Calu3 (cell line): ENCODE measurements at places on chromosomes 3 and 15. TPM values are rescaled to one million over a fixed set of nuclear protein-coding genes. Genes with fewer than 3 reads are reported as not detected.
A peak's percentile ranks its signal among the peaks of the same experiment; 100 is the strongest.

- no peak overlapping the region for H3K4me3 ChIP-seq
- peaks cover 33% of the 10 kb centered on the region for H3K4me1 ChIP-seq
- DNase-seq = no peak
These were observed 69.5 kb upstream of the XCR1 start for GRCh38 chr3:46096781-46097180.

- H3K4me1 ChIP-seq = peaks cover 66% of the 10 kb centered on the region
- peak overlapping the region; percentile 36 for H3K4me3 ChIP-seq
- peak overlapping the region; percentile 77 for H3K27ac ChIP-seq
These were observed 59.6 kb upstream of the TSC22D2 start for GRCh38 chr3:150348500-150348899.

DNA sequence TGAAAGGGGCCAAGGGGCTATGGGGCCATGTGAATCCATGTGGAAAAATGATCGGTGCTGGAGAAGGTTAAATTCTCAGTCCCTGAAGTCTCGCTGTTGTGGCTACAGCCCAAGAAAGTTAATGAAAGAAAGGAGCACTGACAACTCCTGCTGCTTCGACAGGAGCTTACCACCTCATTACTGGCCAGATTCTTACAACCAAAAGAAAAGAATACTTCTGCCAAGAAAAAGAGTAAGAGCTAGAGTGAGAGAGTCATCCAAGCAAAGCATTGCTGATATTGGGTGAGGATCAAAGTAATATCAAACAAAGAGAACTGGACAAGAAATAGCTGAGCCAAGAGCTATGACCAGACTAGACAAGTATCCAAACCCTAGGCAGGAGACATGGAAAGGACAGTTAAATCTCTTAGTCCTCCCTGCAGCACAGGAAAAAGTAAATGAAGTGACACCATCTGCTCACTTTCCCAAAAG lies 348.4 kb upstream of the PLSCR5 start:
- H3K27ac ChIP-seq = no peak overlapping the region
- no peak overlapping the region for H3K4me3 ChIP-seq
- no peaks in the 10 kb centered on the region for H3K4me1 ChIP-seq
- H3K36me3 ChIP-seq = no peaks in the 10 kb centered on the region
- DNase-seq = no peak

Gene CYP11A1
- total RNA-seq = not detected in 2 replicates

DNA sequence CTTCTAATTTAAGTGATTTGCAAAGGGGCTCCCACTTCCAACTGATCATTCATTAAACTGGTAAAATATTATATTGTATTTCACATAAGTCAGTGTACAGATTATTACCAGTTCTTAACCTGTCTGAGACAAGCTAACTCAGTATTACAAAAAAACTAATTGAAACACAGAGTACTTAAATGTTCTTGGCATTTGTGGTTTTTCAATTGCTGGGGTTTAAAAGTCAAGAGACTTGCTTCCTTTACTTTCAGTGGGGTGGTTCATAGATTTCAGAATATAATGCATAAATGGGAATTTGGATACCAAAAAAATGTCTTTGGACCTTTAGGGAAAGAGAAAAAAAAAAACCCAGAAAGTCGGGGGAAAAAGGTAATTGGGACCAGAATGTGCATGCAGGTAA lies 85.0 kb downstream of the ATP10A start:
- no peak for DNase-seq
- H3K4me3 ChIP-seq = no peak overlapping the region
- no peaks in the 10 kb centered on the region for H3K36me3 ChIP-seq
- H3K27ac ChIP-seq = no peak overlapping the region
- no peaks in the 10 kb centered on the region for H3K27me3 ChIP-seq

DNA sequence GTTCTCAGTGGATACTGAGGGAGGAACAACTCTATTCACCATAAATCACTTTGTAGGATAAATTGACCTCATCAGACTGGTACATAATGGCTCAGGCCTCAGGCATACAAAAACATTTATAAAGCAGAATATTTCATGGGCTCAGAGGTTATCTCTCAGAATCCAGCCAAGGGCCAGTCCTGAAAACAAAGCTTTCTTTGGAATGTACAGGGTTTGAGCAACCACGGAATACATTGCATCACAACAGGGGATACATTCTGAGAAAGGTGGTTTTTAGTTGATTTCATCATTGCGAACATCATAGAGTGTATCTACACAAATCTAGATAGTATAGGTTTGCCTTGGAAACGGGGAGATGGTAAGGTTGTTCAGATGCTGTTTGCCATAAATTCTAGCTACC lies 33.4 kb upstream of the CTDSPL2 start:
- H3K4me3 ChIP-seq = no peak overlapping the region
- no peak overlapping the region for H3K27ac ChIP-seq
- DNase-seq = no peak
- no peaks in the 10 kb centered on the region for H3K36me3 ChIP-seq
- H3K4me1 ChIP-seq = no peaks in the 10 kb centered on the region

DNA sequence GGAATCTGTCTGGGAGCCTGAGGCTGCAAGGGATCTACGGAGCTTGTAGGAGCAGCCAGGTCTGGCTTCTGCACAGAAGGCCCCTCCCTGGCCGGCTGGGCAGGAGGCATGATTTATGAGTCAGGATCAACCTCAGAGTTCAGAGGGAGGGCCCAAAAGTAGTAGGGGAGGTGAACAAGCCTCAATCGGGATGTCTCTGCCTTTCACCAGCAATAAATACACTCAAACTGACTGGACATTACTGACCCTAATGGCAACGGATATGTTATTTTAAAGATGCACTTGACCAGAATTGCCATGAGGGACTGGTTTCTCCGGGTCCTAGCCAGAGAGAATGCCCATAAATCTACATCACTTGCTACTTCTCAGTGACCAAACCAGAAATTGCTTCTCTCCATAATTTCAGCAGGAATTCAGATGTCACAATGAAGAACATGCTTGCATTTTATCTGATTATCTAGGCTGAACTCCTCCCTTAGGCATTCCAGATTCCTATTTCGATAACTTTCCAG lies 109.6 kb upstream of the LMOD3 start:
- peaks cover 10% of the 10 kb centered on the region for H3K36me3 ChIP-seq
- DNase-seq = peak; percentile 75
- H3K27me3 ChIP-seq = no peaks in the 10 kb centered on the region
- peaks cover 42% of the 10 kb centered on the region for H3K4me1 ChIP-seq
- peak overlapping the region; percentile 52 for H3K27ac ChIP-seq

Gene SLC12A1
- not detected in 2 replicates for total RNA-seq

- H3K4me3 ChIP-seq = no peak overlapping the region
- H3K4me1 ChIP-seq = peaks cover 16% of the 10 kb centered on the region
- no peak for DNase-seq
- H3K36me3 ChIP-seq = no peaks in the 10 kb centered on the region
These were observed 251.5 kb upstream of the CBLB start for GRCh38 chr3:106120356-106120755.

DNA sequence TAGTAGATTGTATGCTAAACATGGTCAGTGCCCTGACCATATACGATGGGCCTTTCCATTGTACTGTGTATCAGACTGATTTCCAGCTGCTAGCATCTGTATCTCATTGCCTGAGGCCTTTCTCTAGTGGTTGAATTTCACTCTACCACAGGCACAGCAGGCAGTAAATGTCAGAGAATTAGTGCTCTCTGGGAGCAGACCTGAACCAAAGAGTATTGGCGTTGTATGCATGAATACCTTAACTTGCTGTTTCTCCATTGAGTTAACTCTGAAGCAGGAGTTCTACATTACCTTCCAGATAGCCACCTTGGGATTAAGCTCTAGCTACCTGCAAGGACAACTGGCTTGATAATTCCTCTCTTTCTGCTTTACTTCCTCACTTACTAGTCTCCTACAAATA lies 439.2 kb upstream of the EPHA3 start:
- H3K36me3 ChIP-seq = no peaks in the 10 kb centered on the region
- no peak overlapping the region for H3K4me3 ChIP-seq
- no peaks in the 10 kb centered on the region for H3K27me3 ChIP-seq
- no peak overlapping the region for H3K27ac ChIP-seq

DNA sequence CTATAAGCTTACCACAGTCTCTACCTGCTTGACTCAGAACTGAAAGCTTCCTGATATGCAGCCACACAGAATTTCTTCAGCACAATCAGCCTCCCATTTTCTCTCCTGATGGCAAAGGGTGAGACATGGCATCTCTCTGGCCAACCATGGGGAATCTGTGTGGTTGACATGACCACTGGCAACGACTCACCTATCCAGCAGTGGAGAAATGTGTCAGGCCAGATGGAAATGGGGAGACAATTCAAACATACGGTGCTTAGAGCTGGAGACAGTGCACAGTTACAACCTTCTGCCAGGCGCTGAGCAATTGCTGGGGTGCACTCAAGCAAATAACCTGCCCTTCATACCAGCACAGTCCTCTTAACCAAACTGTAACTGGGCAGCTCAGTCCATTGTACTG lies 3.6 kb downstream of the ZNF385D start:
- no peaks in the 10 kb centered on the region for H3K4me1 ChIP-seq
- no peaks in the 10 kb centered on the region for H3K36me3 ChIP-seq
- no peak for DNase-seq

DNA sequence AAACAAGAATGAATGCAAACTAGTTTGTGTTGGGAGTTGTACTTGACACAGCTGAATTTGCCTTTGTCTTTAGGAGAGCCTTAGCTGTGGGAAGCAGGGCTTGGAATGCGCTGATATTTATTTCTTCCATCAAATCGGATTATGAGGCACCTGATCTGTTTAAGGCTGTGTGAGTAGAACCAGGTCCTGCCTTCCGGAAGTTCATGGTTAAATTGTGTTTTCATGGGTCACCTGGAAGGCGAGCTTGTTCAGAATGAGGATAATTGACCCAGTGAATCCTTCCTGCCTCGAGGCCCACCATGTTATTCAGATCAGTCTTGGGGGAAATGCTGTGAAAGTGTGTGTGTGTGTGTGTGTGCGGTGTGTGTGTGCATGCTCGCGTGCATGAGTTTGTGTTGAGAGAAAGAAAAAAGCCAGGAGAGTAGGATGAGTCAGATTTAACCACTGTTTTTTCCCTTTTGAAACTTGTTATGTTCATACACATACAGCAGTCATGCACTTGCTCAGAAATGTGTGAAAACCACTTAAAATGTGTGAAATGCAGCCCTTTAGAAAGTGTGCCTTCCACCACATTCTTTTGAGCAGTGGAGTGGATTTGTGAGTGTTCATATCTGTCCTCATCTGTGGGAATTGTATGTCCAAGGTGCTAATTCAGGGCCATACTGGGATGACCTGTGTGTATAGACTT lies 36.7 kb downstream of the SMAD3 start:
- DNase-seq = no peak
- no peaks in the 10 kb centered on the region for H3K27me3 ChIP-seq
- no peak overlapping the region for H3K4me3 ChIP-seq
- peaks cover 53% of the 10 kb centered on the region for H3K36me3 ChIP-seq

GRCh38 chr3:122942937-122943827 lies 84.4 kb downstream of the SEMA5B start:
- H3K36me3 ChIP-seq = no peaks in the 10 kb centered on the region
- H3K4me3 ChIP-seq = no peak overlapping the region
- no peaks in the 10 kb centered on the region for H3K4me1 ChIP-seq
- peak; percentile 88 for DNase-seq

- no peak for DNase-seq
- H3K4me3 ChIP-seq = no peak overlapping the region
- no peaks in the 10 kb centered on the region for H3K27me3 ChIP-seq
- peaks cover 7% of the 10 kb centered on the region for H3K4me1 ChIP-seq
- no peak overlapping the region for H3K27ac ChIP-seq
These were observed 10.3 kb upstream of the COPG1 start for GRCh38 chr3:129238945-129239705.

GRCh38 chr3:178707311-178708031 lies 171.2 kb downstream of the KCNMB2 start:
- no peaks in the 10 kb centered on the region for H3K4me1 ChIP-seq
- no peaks in the 10 kb centered on the region for H3K27me3 ChIP-seq
- no peak overlapping the region for H3K27ac ChIP-seq
- no peak overlapping the region for H3K4me3 ChIP-seq
- H3K36me3 ChIP-seq = no peaks in the 10 kb centered on the region
- no peak for DNase-seq

Gene CCR1
- 0.87 and 2.2 TPM in 2 replicates for total RNA-seq
